GF-D8 (cell line): ENCODE measurements at places on chromosomes 16 and 17.
A peak's percentile ranks its signal among the peaks of the same experiment; 100 is the strongest.

GRCh38 chr17:4818276-4818675 is 11.3 kb downstream of the PLD2 start:
- no peak for DNase-seq

DNA sequence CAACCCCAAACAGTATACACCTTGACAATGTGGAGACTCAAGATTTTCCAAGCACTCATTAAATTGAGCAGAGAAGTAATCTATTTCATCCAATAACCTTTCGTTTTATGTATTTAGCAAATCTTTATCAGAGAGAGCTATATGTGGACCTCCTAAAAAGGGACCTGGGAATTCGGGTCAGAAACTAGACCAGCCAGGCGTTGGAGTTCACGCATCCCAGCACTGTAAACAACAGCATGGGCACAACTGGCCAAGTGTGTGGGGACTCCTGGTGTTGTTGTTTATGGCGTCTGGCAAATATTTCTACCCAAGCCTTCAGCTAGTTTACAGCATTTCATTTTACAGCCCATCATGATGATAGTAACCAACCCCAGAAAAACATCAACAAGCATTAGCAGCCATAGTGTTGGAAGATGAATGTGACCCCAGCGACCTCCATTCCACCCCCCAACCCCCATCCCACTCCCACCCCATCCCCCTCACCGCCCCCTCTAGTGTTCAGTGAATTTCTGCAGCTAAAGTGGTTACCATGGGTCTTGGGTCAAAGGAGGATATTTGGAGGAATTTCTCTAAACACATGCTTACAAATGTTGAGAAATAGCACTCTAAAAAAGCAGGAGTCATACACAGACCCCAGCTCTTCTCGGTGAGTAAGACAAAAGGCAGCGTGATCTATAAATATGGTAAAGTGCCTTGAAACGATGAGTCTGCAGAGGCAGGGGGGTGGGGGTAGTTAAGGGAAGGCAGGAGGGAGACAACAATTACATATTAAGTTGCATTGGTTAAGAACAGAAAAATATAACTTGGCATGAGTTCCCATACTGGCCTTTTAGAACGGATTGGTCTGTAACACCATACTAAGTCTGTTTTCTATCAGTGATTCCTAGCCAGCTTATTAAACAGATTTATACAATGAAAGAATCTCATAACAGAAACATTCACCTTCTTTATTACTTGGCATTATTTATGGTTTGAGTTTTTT is 91.4 kb upstream of the TBX2 start:
- no peak for DNase-seq

DNA sequence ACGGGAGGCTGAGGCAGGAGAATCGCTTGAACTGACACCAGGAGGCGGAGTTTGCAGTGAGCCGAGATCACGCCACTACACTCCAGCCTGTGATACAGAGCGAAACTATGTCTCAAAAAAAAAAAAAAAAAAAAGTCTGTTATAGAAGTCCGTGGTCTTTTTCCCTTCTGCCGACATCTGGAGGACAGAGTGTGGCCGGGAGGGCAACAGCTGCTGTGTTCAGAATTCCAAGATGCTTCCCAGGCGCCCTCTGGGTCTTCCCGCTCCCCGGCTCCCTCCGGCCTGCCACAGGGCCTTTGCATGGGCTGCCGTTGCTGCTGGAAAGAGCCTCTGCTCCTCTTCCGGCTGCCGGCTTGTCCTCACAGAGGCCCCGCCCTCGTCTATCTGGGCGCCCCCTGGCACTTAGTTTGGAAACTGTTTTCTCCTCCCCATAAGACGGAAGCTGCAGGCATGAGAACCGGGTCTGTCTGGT is 2.4 kb upstream of the CACNA1H start:
- no peak for DNase-seq

DNA sequence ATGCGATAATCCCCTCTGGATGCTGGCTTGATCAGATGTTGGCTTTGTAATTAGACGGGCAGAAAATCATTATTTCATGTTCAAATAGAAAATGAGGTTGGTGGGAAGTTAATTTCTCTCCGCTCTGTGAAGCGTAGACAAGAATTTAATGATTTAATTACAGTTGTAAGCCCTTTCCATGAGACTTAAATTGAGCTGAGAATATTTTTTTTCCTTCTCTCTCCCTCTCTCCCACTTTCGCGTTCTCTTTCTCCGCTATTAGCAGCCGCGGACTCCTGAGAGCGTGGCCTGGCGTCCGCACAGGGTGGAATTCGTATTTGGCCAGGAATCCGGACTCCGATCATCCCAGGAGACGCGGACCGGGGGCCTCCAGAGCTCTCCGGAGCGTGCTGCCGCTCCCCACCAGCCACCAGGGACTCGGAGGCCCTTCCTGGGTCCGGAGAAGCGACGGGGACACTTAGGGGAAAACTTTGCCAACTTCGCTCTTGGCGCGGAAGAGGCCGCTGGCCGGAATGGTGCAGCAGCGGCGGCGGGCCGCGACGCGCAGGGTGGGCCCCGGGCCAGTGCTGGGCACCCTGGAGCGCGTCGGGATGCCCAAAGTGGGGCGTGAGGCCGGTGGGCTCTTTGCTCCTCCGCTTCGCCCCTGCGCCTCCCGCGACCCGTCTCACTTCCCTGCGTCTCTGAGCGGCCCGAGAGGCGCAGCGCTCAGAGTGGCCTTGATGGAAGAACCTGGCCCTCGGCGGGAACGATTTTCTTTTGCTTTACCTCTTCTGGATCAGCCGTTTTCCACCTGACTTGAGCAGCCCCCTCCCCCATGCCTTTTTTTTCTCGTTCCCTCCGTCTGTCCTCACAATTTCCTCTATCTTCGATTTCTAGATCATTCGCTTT is 3.6 kb upstream of the IRX3 start:
- no peak for DNase-seq

GRCh38 chr17:19006698-19007097 is 2.1 kb upstream of the FAM83G start:
- DNase-seq, result no peak

- no peak for DNase-seq
These were observed 5.8 kb downstream of the CDIPT start for GRCh38 chr16:29857133-29857760.

GRCh38 chr17:19656851-19657581 is 8.5 kb downstream of the ALDH3A2 start:
- no peak for DNase-seq

GRCh38 chr16:85858984-85859817 is 39.8 kb upstream of the IRF8 start:
- DNase-seq, result no peak

- DNase-seq, result no peak
These were observed 619.9 kb upstream of the SOX9 start for GRCh38 chr17:71500761-71501555.

- no peak for DNase-seq
These were observed 39.7 kb upstream of the NDRG4 start for GRCh38 chr16:58460219-58460610.

GRCh38 chr16:68236137-68236825 is 354 bp upstream of the ESRP2 start:
- no peak for DNase-seq

- DNase-seq, result no peak
These were observed 1.7 kb downstream of the SMARCD2 start for GRCh38 chr17:63840591-63841349.

- DNase-seq, result no peak
These were observed 17.3 kb downstream of the RABEP1 start for GRCh38 chr17:5299383-5299782.

DNA sequence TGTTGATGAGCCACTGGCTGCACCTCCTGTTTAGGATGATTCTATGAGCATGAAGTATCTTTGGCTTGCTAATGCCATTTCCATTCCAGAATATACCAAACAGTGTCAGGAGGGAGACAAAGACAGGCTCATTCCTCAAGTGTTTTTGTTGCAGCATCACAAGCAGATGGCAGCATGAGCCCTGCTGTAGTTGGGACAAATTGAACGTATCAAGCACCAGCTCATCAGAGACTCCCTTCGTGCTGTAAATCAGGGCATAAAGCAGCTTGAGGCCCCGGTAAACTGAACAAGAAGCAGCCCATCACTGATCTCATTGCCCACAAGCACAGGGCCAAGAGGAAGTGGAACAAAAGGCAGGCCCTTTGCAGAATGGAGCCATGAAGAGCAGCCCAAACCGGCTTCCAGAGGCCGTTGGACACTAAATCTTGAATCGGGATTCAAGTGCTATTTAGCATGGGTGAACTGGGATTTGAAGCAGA is 45.9 kb upstream of the HS3ST3A1 start:
- DNase-seq, result no peak

DNA sequence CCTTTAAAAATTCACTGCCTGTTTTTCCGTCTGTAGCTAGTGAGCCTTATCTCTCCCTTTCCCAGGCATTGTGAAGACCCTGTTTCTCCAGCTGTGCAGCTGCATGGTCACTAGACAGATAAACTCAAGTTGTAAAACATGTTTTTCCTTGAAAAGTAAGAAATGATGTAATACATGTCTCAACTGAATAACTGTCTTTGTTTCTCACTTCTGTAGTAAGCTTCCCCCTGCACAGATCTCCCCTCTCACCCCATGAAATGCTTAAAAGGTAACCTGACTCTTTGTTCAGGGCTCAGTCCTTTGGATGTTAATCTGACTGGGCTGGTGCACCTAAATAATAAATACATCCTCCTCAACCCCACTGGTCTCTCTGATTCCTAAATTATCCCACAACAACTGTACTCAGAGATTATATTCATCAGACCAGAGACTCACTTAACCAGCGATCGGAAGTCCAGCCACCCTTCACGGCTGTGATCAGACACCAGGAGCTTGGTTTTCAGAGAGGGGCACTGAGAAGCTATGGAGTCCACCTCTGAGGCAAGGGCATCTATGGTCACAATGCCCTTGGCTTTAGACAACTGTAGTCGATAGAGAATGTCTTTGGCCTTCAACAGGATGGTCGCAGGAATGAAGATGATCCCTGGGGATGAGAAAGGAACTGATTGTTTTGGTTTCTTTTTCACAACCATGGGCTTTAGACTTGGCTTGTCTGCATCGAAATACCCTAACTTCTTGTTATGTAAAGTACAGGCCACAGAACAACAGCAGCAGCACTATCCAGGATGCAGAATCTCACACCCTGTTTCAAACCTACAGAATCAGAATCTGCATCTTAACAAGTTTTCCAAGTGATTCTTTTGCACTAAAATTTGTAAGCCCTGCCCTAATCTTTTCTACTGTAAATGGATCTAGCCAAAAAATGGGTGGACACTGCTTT is 15.4 kb downstream of the ACSM1 start:
- DNase-seq, result peak; percentile 57

GRCh38 chr17:13429201-13429600 is 172.5 kb downstream of the HS3ST3A1 start:
- no peak for DNase-seq

DNA sequence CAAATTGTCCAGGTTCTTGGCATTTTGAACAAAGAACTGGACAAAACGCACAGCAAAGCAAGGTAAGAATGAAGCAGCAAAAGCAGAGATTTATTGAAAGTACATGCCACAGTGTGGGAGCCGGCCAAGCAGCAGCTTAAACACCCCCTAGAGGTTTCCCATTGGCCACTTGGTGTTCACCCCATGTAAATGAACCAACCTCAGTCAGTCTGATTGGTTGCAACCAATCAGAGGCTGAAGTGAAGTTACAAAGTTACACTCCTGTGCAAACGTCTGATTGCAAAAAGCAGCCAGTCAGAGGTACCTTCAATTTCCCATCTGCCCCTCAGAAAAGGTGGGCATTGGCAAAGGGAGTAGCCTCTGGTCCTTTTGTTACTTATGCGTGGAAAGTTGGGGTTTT is 8.8 kb upstream of the ZNF263 start:
- DNase-seq, result no peak

GRCh38 chr17:9414471-9414870 is 161.1 kb downstream of the STX8 start:
- no peak for DNase-seq
